ENCODE measurements at places on chromosomes 13 and 19.

GRCh38 chr19:44613295-44614178 is at the start of gene IGSF23:
Gene IGSF23, plus strand, starts transcription at chr19:44613563. Its CDS starts 83 bp downstream, at chr19:44613646.
- H3K4me3 ChIP-seq, result no peak within 1 kb of the TSS
- H3K27ac ChIP-seq, result no peak within 1 kb of the TSS
- no peaks in the 10 kb centered on the region for H3K27me3 ChIP-seq
- no peak for DNase-seq
- no peaks in the 10 kb centered on the region for H3K36me3 ChIP-seq

DNA sequence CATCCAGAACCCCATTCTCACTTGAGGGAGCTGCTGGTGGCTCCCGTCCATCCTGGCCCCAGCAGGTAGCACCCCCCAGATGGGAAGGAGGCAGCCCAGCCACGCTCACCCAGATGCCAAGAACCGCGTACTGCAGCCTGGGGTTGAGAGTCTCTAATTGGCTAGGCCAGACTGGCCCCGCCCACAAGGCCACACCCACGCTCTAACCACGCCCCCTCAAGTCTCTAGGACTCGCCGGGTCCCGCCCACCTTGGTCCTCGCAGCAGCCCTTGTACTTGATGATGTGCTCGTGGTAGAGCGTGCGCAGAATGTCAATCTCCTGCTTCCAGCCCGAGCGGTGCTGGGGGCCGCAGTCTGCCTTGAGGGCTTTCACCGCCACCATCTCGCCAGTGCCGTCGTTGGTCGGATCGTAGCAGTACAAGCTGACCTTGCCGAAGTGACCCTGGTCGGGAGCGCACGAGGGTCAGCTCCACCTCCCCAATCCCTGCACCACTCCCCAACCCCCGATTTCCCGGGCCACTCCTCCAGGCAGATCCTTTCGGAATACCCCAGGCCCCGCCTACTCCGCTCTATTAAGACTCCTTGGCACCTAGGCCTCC is 14.5 kb upstream of the ICAM3 start:
- DNase-seq, result peak; percentile 99
- peak overlapping the region; percentile 68 for H3K27ac ChIP-seq
- H3K36me3 ChIP-seq, result no peaks in the 10 kb centered on the region
- H3K27me3 ChIP-seq, result no peaks in the 10 kb centered on the region
- H3K4me1 ChIP-seq, result peaks cover 11% of the 10 kb centered on the region
- H3K4me3 ChIP-seq, result peak overlapping the region; percentile 62

DNA sequence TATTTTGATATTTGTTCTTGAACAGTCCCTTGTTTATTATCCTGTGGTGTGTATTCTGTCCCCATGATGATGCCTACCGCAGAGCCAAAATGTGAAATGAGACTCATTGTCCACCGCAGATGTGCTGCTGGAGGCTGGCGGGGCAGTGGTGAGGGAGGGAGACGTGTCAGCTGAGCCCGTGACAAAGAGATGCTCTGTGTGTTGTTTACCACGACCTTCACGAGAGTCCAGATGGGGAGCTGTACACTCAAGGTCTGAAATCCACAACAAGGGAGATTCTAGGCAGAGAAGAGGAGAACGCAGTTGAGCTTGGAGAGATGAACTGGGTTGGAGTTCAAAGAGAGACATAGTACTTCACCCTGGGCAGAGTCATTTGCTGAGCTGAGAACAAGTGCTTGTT is 20.8 kb upstream of the AMER2 start:
- H3K4me1 ChIP-seq, result no peaks in the 10 kb centered on the region
- peaks cover 3% of the 10 kb centered on the region for H3K27me3 ChIP-seq
- no peaks in the 10 kb centered on the region for H3K36me3 ChIP-seq

DNA sequence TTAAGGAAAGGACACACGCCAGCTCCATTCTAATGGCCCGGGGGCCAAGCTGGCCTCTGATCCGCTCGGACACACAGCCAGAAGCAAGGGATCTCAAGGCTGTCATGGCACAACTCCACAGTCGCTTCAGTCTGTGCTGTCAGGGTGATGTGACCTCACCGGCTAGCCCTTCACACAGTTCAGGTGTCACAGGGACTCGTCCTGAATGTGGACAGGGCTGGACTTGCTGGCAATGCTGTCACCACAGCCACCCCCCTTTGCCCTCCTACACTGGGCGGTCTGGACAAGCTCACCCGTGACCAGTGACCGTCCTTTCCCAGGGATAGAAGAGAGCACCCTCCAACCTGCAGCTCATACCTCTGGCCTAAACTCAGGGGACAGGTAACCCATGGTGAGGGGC is 15.2 kb downstream of the SUGP1 start:
- peaks cover 58% of the 10 kb centered on the region for H3K36me3 ChIP-seq
- H3K4me1 ChIP-seq, result no peaks in the 10 kb centered on the region
- no peaks in the 10 kb centered on the region for H3K27me3 ChIP-seq
- H3K4me3 ChIP-seq, result no peak overlapping the region
- no peak for DNase-seq
- H3K27ac ChIP-seq, result no peak overlapping the region

DNA sequence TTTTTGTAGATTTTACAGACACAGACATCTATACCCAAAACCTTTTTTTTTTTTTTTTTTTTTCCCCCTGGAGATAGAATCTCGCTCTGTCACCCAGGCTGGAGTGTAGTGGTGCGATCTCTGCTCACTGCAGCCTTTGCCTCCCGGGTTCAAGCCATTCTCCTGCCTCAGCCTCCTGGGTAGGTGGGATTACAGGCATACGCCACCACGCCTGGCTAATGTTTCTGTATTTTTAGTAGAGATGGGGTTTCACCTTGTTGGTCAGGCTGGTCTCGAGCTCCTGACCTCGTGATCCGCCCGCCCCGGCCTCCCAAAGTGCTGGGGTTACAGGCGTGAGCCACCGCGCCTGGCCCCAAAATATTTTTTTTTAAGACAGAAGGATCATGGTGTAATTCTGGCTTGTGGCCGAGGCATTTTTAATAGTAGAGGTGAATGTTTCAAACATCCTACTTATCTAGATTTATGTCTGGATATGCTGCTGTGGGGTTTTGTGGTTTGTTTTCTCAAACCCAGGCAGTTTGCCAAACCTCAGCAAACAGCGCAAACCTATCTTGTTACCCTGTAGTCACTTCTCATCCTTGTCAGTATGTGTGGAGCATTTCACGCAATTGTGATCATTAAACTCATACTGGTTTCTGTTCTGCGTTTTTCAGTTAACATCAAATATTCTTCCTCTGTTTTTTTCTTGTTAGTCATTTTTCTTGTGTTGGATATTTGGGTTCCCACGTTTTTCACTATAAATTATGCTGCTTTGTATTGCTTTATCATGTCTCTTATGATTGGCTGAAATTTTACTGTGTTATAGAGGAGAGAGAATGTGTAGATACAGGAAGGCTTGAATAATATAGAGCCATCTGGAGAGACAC is 36.2 kb upstream of the GARRE1 start:
- H3K4me1 ChIP-seq, result no peaks in the 10 kb centered on the region
- no peak overlapping the region for H3K27ac ChIP-seq
- no peak overlapping the region for H3K4me3 ChIP-seq
- H3K36me3 ChIP-seq, result peaks cover 32% of the 10 kb centered on the region

DNA sequence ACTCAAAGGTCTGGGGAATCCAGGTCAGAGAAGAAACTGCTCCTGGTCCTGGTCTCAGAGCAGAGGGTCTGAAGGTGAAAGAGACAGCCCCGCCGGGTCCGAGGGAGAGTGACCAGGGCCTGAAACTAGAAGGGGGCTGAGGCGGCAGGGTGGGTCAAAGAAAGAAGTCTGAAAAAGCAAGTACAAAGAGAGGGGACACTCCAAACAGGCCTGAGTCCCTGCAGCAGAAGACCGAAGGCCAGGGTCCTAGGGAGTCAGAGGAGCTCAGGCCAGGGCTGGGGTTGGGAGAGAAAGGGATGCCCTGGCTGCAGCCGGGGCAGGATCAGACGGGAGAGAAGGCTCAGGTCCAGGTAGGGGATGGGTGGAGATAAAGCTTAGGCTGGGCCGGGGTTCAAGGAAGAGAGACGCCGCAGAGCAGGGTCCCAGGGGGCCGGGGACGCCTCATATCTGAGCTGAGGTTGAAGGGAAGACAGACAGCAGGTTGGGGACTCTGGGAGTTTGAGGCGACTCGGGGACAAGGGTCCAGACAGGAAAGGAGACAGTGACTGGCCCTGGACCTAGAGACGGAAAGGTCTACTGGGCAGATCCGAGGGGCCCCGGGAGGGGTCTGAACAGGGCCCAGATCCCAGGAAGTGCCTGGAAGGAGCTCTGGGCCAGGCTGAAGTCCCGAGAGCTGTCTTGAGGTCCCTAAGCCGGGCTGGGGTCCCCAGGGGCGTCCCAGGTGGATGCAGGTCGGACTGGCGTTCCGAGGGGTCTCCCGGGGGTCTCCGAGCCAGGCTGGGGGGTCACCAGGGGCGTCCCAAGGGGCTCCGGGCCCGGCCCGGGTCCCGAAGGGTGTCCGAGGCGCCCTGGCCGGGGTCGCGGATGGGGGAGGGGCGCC is 795 bp downstream of the MLLT1 start:
- no peaks in the 10 kb centered on the region for H3K4me1 ChIP-seq
- H3K27ac ChIP-seq, result no peak overlapping the region
- H3K27me3 ChIP-seq, result no peaks in the 10 kb centered on the region

GRCh38 chr19:39595950-39596349 is 6.4 kb upstream of the LGALS13 start:
- no peak overlapping the region for H3K27ac ChIP-seq
- H3K4me3 ChIP-seq, result no peak overlapping the region
- no peak for DNase-seq
- 0 out of 2 replicates have a peak, but pooled peaks cover 2% of the 10 kb centered on the region for H3K27me3 ChIP-seq

DNA sequence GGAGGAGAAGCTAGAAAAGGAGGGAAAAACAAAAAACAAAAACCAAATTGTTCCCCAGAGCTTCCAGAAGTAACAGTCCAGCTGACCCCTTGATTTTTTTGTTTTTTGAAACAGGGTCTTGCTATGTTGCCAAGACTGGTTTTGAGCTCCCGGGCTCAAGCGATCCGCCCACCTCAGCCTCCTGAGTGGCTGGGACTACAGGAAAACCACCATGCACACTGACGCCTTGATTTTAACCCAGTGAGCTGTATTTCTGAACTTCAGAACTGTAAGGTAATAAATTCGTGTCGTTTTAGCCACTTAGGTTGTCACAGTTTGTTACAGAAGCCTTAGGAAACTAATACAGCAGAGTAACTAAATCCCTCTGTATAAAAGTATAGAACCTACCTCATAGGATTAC is 1.1 kb upstream of the NEK3 start:
- peaks cover 2% of the 10 kb centered on the region for H3K27me3 ChIP-seq
- 0 out of 2 replicates have a peak, but pooled peaks cover 2% of the 10 kb centered on the region for H3K4me1 ChIP-seq
- H3K4me3 ChIP-seq, result no peak overlapping the region
- H3K27ac ChIP-seq, result no peak overlapping the region
- no peaks in the 10 kb centered on the region for H3K36me3 ChIP-seq

GRCh38 chr13:40668335-40668734 is 1.9 kb upstream of the FOXO1 start:
- H3K4me3 ChIP-seq, result no peak overlapping the region
- peaks cover 18% of the 10 kb centered on the region for H3K4me1 ChIP-seq
- H3K27ac ChIP-seq, result no peak overlapping the region

DNA sequence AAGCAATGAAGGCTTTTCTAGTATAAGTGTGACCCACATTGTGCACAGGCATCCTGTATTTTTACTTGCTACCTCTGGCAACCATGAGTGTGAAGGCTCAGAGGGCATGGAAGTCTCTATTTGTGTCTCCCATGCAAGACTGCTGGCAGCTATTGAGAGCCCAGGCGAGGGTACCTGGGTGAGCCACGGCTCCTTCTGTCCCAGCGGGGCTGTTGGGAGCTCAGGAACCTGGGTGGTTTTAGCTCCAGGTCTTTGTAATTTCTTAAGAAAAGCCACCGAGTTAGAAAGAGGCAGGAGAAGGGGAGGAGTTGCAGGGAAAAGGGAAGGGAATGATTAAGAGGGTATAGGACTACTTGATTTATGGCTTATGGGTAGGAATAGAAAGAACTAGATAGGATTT is 190.4 kb upstream of the SOX1 start:
- H3K4me3 ChIP-seq, result no peak overlapping the region
- DNase-seq, result peak; percentile 23
- H3K4me1 ChIP-seq, result no peaks in the 10 kb centered on the region
- no peaks in the 10 kb centered on the region for H3K27me3 ChIP-seq
- H3K27ac ChIP-seq, result no peak overlapping the region
- H3K36me3 ChIP-seq, result no peaks in the 10 kb centered on the region

DNA sequence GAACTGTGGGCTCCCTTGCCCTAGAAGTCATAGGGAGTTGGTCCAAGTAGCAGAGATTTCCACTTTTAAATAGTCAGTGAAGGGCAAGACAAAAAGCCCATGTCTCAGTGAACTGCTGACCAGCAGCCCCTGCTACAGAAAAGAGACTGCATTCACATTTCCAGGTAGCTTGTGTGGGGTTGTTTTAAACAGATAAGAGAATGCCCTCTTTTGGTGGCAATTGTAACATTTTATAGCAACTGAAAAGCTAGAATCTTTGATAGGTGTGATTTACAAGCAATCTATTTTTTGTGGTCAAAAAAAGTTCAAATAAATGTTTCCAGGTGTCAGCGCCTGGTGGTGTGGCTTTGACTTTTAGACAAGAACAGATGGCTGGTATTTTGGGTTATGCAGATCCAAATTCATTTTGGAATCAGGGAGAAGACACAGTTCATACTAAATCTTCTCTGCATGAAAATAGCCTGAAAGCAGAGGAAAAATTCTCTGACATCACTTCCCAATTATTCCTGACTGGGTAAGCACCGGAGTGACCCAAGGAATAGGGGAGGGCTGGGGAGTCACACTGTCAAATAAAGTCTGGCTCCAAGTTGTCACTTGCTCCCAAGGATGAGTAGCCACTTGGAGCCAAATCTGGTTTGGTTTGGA is 26.2 kb upstream of the GPR12 start:
- no peaks in the 10 kb centered on the region for H3K27me3 ChIP-seq
- no peaks in the 10 kb centered on the region for H3K36me3 ChIP-seq
- H3K4me1 ChIP-seq, result peaks cover 5% of the 10 kb centered on the region
- no peak overlapping the region for H3K4me3 ChIP-seq

- no peak for DNase-seq
- no peaks in the 10 kb centered on the region for H3K27me3 ChIP-seq
- no peak overlapping the region for H3K27ac ChIP-seq
- H3K36me3 ChIP-seq, result peaks cover 3% of the 10 kb centered on the region
- H3K4me3 ChIP-seq, result no peak overlapping the region
These were observed 26.2 kb downstream of the MAST3 start for GRCh38 chr19:18123819-18124218.

- H3K27me3 ChIP-seq, result no peaks in the 10 kb centered on the region
- no peak overlapping the region for H3K4me3 ChIP-seq
- no peaks in the 10 kb centered on the region for H3K36me3 ChIP-seq
These were observed 48.6 kb downstream of the CCNA1 start for GRCh38 chr13:36480726-36481427.

GRCh38 chr19:3700242-3701032 is at the start of gene PIP5K1C:
Gene PIP5K1C, minus strand, starts transcription at chr19:3700468. Its CDS starts 78 bp downstream, at chr19:3700390.
- no peaks in the 10 kb centered on the region for H3K27me3 ChIP-seq
- peak within 1 kb of the TSS; percentile 59 for H3K4me3 ChIP-seq
- peaks cover 8% of the 10 kb centered on the region for H3K4me1 ChIP-seq
- no peaks in the 10 kb centered on the region for H3K36me3 ChIP-seq
- peak; percentile 99 for DNase-seq

DNA sequence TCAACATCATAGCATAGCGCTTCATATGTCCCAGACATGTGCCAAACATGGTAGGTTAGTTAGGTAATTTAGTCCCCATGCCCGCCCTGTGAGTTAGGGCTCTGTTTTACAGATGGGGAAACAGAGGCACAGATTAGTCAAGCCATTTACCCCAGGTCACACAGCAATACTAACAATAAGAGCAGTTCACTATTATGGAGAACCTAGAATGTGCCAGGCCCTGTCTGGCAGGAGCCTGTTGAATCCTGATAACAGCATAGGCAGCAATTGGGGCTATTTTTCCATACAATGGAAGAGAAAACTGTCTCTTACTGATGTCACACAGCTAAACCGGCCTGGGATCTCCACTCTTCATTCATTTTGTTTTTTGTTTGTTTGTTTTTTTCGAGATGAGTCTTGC is 6.5 kb upstream of the PPP1R37 start:
- H3K27ac ChIP-seq, result no peak overlapping the region
- DNase-seq, result no peak
- no peak overlapping the region for H3K4me3 ChIP-seq

All from H1 (cell line).